Activated CD8-positive, alpha-beta memory T cell treated with anti-CD3 and anti-CD28 coated beads for 1 hour (primary cell): ENCODE measurements at places on chromosomes 2 and 18.

DNA sequence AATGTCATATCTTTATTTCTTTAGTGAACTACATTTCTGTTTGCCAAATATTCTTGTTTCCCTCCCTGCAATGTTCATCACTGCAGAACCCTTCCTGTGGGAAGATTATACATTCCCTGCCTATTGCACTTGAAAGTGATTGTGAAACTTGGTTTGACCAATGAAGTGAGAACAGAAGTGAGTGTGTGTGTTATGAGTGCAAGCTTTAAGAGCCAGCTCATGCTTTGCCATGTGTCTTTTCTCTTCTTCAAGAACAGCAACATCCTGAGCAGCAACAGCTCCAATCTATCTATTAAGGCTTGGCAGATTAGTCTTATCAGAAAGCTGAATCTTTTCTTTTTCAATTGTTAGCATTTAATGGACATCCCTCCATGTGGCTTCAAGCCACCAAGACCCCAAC is 42.0 kb upstream of the UBE2E3 start:
- no peak for DNase-seq

DNA sequence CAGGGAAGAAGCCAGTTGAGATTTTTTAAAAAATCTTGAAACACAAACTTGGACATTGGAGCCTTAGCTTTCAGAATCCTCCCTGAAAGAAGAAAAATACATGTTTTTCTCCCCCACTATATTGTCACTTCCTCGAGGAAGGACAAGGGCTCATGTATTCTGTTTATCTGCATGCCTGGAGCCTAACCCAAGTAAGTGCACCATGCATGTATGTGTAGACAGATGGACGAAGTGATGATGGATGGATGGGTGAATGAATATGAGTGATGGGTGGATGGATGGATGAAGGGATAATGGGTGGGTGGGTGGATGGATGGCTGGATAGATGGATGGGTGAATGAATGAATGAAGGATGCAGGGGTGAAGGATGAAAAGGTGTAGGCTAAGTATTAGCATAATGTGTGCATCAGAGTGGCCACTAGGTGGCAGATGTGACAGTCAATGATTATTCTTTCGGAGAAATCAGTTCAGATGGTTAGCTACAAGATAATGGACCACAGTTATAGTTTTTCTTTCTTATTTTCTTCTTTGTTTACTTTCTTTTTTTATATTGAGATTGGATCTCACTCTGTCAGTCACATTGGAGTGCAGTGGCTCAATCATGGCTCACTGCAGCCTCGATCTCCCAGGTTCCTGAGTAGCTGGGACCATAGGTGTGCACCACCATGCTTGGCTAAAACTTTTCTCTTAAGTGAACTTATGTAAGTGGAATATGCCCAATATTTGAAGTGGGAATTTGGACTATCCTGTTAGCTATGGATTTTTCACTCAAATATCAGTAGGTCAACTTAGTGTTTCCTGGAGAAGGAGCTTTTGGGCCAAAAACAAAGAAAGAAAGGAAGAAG is 18.5 kb upstream of the CCDC93 start:
- DNase-seq, result no peak

DNA sequence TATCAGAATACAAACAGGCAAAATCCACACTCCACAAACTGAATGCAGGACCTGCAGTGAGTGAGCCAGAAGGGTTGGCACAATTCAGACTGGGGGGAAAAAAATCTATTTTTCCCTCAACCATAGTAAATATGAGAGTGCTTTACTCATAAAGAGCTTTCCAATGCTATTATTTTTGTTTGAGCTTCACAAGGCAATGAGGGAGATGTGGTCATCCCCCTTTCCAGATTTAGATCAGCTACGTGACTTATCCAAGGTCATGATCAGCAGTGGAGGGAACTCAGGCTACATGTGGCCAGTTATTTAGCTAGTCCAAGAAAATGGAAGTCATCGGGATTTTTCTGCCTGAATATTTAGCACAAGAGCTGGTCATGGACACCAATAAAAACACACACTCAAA is 120.4 kb upstream of the KLF7 start:
- no peak for DNase-seq

- DNase-seq, result no peak
Observed at GRCh38 chr18:22558945-22559385, 141.2 kb upstream of the CTAGE1 start.

DNA sequence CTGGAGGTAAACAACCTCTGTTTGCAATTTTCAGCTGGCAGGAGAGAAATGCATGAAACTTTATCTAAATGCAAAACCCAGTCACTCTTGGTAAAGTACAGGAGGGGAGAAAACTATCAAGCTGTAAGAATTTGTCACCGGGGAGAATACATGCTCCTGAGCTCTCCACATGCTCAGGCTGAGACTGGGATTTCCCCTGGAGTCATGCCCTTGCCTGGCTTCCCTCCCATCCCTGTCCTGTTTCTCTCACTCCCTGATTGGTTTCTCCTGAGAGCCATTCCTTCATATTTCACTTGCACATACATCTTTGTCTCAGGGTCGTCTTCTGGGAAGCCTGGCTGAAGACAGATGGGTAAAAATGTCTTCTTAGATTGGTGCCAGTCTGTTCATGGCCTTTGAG is 52.9 kb upstream of the SPATS2L start:
- DNase-seq, result no peak

- no peak for DNase-seq
Observed at GRCh38 chr2:195613922-195614321, 43.1 kb upstream of the SLC39A10 start.

DNA sequence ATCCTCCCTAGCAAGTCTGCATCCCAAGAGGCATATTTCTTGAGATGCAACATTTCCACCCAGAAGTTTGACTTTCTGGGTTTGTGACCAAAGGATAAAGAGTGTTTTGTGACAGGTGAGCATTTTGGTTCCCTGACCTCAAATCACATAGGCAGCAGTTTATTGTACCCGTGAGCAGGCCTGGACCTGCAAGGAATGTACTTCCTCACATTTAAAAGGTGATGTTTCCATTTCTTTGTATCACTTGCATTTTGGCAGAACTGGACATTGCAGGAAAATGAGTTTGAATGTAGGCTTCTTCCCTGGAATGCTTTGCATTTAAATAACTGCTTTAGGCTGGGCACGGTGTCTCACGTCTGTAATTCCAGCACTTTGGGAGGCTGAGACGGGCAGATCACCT is 160.7 kb downstream of the ALPK2 start:
- no peak for DNase-seq

- DNase-seq, result no peak
Observed at GRCh38 chr18:69648486-69648885, 247.8 kb downstream of the DOK6 start.

GRCh38 chr2:113406114-113406513 is 31.4 kb upstream of the ZNG1B start:
- no peak for DNase-seq

DNA sequence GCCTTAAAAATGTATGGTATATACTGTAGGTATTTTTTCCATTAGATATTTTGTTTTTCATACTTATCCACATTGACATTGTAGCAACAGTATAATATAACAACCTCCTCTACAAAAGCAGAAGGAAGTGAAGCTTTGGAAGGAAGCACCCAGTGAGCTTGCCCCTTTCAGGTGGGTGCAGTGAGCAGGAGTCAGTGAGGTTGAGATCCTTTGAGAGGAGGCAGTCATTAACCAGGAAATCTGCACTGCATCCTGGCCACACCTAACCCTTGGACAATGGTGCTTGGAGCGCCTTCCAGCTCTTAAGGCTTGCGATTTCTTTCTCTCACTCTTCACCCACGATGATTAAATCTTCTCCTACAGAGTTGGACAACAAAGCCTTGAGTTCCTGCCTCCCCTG is 13.9 kb downstream of the IL37 start:
- no peak for DNase-seq

GRCh38 chr2:118936936-118937335 is 5.1 kb upstream of the MARCO start:
- no peak for DNase-seq

DNA sequence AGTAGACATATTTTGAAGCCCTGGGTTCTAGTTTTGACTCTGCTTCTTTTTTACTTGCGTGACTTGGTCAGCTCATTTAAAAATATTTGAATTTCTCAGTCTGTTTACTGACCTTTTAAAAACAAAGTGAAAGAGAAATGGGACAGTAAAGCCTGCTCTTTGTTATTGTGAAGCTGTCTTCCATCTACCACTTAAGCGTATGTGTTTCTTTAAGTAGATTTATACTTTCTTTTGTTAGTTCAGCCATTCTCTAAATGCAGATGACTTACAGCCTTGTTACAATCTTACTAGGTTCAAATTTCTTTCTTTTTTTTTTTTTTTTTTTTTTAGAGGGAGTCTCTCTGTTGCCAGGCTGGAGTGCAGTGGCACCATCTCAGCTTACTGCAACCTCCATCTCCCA is 79.5 kb downstream of the UBR3 start:
- DNase-seq, result no peak

DNA sequence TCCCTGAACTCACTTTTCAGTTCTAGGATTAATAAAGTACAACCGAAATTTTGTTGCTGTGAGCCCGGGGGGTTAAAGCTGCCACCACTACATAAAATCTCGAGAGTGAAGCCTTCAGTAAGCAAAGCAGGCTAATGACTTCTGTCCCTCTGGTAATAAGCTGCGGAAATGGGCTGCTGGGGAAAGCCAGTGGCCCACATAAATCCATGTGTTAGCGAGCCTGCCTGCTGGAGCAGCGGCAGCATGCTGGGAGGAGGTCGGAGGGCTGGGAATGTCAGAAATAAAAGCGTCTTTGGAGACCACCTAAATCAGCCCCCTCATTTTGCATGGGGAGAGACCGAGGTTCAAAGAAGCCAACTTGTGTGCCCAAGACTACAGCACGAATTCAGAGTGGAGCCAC is 371.7 kb downstream of the TNS1 start:
- DNase-seq, result no peak

DNA sequence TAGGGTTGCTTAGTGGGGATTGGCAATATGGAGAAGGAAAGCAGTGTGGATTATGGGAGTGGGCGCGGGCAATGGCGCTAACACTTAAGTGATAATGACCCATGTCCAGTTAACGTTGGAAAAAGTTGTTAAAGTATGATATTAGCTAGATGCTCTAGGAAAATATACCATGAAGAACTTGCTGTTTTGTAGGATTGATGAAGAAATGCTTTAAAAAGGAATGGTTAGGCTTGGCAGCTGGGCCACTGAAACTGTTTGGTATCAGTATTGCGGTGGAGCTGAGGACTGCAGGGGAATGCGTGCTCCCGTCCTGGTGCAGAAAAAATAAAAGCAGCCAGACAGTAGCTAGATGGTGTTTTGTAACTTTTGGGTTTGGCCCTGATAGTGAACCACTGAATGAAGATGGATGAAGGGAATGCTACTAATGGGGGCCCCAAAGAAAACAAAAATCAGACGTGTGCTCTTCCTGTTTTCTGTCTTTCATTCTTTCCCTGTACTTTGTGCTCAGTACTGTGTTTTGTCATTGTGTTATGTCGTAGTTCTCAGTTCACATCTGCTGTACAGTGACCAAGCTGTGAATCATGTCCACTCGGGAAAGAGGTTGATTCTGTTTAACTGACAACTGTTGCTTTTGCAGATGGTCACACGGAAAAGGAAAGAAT is 999 bp downstream of the INSIG2 start:
- no peak for DNase-seq
